DND-41 (cell line): ENCODE measurements at places on chromosomes 5 and 9.

DNA sequence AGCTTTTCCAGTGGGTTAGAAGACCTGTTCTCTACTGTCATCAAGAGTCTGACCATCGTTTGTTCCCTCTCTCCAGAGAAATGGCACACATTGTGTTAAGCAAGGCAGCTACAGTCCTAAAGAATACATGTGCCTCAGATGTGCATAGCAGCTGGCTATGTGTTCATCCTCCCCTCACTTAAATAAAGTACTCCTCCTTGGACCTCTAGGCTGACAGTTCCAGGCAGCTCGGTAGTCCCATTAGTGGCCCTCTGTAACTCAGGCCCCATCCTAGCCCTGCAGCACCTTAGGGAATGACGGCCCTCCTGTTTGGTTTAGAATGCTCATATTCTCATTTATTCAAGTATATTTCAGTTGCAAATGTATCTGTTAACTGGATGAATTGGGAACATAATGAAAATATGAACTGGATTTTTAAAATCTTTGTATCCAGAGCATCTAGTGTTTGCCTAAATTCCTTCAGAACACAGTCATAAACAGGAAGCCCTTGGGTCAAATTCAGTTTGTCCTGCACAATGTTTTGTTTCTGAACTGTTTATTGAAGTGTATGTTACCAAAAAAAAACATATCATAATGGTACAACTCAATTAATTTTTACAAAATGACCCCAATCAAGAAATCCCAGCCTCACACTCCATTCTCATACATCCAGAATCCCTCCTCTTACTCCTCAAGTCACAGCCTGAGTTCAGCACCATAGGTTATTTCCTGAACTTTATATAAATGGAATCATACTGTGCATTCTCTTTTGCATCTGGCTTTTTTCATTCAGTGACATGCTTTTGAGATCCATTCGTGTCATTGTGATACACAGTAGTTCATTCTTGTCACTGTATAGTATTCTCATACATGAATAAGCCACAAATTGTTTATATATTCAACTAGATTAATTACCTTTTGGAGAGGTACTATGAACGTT is 1.6 kb upstream of the ASPN start:
- DNase-seq, result no peak

DNA sequence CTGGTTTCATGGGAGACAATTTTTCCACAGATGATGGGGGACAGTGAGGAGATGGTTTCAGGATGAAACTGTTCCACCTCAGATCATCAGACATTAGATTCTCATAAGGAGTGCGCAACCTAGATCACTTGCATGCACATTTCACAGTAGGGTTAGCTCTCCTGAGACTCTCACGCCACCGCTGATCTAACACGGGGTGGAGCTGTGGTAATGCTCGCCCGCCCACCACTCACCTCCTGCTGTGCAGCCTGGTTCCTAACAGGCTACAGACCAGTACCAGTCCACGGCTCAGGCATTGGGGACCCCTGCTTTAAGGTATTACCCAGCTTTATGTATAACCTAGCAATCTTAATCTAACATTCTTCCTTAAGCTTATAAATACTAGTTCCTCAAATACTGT is 35.6 kb downstream of the TTC39B start:
- DNase-seq, result no peak

DNA sequence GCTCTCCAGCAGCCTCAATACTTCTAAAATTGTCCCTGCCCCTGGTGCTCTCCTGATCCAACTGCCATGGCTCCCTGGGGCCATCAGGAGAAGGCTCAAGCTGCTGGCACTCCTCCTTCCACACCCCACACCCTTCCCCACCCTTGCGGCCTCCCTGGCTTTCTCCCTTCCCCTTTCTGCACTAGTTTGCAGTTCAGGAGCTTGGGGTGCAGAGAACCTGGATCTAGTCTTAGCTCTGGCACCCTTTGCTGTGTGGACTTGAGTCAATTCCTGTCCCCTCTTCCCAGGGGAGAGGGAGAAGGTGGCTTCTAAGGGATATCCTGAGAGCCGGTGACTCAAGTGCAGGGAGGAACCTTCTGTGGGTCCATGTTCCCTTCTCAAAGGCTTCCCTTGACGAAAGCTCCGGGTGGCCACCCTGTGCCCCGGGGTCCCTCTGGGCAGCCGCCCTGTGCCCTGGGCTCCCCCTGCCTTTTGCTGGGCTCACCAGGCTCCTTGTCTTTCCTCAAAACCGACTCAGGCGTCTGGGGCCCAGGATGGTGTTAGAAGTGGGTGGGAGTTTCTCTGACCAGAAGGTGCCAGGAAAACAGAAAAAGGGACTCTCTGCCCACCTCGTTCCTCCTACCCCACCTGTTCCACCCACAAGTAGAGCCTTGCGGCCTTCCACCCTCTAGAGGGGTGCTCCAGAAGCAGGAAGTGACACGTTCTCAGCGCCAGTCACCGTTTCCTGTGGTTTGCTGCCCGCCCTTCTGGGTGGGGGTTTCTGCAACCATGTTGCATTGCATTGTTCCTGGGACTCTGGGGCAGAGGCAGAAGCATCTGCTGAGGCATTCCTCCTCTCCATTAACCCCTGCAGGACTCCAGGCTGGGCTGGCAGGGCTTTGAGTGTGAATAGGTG is 15.0 kb downstream of the GLIPR2 start:
- peak; percentile 92 for DNase-seq

DNA sequence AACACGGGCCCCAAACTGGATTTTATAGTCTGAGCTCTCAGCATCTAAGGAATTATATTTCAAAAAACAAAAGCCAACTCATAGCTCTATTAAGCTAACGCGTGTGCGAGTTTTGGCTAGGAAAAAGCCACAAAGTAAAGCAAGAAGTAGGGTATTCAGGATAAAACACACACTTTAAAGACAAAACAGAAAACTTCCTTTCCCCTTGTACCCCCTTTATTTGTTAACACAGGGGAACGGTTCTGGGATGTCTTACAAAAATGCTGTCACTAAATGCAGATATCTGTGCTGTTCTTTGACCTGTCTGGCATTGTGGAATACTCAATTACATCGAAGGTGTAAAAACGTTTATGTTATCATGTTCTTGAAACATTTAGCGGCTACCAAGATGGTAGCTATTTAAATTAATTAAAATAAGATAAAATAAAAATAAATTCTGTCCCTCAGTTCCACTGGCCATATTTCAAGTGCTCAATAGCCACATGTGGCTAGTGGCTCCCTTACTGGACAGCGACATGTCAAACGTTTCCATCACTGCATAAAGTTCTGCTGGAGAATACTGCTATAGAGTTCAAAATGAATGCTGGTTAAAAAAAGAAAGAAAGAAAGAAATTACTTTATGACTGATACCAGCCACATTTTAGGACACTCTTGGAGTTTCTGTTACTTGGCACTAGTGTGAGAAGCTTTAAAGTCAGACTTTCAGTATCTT is 7.2 kb upstream of the MEF2C start:
- no peak for DNase-seq

- no peak for DNase-seq
Measured at GRCh38 chr5:141510850-141511601, 22.1 kb downstream of the PCDHGC5 start.

GRCh38 chr5:169389318-169389717 is 88.4 kb upstream of the SLIT3 start:
- DNase-seq, result no peak

- DNase-seq, result no peak
Measured at GRCh38 chr9:74006935-74007334, 490.2 kb upstream of the RORB start.

DNA sequence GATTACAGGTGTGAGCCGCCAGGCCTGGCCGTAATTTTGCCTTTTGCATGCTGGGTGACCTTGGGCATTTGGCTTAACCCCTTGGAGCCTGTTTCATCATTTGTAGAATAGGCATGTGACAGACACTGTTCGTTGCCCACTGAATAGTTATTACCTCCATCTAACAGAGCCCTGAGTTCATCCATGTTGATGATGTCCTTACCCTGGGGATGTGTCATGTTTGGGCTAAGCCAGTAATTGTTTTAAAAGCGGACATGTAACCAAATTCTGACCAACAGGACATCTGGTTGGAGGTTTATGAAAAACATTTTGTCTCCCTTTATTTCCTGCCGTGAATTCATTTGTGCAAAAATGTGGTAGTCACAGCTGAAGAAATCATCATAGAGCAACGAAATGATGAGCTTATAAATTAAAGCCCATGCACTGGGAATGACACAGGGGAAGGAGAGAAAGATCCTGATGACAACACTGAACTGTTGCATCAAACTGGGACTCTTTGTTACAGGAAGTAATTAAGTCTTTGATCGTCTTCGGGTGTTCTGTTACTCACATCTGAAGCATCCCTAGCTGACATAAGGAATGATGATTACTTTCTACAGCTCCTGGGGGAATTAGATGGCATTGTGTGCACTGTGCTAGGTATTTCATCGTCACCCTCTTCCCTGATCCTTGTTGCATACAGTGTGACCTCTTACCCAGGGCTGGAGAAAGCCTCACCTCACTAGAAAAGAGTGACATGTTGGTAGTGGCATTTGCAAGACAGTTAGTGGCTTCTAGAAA is 117.8 kb downstream of the FGF18 start:
- no peak for DNase-seq

GRCh38 chr9:126510564-126510963 is 103.2 kb upstream of the LMX1B start:
- no peak for DNase-seq

DNA sequence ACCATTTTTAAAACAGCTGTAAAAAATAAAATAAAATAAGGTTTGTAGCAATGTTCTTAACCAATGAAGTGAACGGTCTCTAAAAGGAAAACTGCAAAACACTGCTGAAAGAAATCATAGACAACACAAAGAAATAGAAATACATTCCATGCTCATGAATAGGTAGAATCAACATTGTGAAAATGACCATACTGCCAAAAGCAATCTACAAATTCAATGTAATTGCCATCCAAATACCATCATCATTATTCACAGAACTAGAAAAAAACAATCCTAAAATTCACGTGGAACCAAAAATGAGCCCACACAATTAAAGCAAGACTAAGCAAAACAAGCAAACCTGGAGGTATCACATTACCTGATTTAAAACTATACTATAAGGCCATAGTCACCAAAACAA is 67.6 kb upstream of the RGMB start:
- DNase-seq, result no peak

- DNase-seq, result no peak
Measured at GRCh38 chr9:1839909-1840308, 175.2 kb upstream of the SMARCA2 start.

DNA sequence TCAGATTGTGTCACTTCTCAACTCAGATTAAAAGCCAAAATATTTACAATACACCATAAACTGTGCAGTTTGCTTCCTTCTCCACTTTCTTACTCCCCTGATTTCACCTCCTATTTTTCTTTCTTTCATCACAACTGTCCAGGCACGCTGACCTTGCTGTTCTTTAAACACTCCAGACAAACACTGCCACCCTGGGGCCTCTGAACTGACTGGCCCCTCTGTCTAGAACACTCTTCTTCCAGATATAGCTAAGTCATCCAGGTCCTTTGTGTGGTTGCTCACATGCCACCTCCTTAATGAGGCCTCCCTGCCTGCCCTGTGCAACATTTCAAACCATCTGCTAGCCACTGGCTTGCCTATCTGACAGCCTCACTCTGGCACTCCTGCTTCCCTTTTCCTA is 46.6 kb downstream of the ATG10 start:
- no peak for DNase-seq

DNA sequence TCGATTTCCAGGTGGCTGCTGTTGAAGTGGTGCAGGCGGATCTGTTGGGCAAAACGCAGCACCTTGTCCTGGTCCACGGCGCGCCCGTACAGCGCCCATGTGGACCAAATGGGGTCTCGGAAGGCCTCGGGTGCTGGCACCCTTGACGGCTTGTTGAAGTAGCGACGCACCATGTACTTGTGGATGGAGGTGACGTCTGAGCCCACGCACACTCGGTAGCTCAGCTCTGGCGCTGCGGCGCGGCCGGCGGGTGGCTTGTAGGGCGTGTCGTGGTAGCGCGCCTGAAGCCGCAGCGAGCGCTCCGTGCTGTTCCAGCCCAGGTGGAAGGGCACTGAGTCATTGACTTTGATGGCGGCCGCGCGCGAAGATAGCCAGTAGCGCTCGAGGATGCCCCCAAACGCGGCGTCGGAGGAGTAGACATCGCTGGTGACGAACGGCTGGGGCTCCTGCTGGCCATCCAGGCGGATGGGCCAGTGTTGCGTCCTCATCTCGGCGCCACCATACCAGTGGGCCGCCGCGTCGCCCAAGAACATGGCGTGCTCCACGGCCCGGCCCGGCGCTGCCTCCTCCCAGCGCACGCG is 4.7 kb downstream of the MYORG start:
- DNase-seq, result no peak

DNA sequence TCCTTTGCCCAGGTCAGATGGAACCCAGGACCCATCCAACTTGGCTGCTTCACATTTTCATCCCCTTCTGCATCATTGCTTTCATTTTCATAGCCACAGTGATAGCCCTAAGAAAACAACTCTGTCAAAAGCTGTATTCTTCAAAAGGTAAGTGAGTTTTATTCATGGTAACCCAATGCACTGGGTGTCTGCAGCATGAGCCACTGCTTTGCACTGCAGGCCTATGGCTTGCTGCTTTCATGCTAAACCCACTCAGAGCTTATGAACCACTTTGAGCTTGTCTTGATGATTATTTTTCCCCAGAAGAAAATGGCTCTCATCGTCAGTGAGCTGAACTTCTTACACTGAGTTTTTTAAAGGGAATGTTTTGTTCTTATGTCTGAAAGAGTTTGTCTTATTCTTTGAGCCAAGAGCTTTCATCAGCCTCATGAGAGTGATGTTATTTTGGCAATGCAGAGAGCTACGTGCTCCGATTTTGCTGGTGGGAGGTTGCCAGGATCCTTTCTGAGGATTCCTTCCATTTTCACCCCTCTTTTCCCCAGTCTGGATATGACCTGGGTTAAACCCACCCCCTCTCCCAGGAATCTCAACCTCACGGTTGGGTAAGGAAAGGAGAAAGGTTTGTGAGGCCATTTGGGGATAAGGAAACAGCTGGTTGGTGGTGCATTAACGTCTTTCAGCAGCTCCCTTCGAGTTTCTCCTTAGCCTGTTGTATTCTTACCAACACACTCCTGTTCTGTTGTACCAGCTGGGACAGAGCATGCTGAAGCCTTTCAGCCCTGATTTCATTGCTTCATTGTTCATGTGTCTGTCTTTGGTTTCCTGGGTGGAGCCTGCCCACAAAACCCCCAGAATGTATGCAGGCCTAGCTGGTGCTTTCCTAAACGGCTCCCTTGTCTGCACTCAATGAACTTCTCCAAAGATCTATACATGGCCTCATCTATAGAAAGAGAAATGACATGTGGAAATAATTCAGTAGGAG is 47.6 kb downstream of the PDCD1LG2 start:
- DNase-seq, result peak; percentile 19

DNA sequence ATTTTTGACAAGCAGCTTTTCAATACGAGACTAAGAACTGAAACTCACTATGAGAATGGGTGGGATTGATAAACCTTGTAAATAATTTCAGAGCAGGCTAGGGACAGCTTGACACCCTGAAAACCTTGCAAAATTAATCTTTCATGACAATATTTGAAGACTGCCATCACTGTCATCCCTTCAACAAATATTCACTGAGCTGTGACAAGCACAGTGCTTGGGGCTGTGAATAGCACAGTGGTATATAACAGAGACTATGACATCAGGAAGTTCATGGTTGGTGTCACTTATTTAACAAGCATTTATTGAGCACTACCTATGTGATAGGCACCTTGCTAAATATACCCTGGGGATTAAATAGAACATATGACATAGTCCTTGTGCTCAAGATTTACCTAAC is 741.0 kb upstream of the RIOK2 start:
- DNase-seq, result no peak

- DNase-seq, result no peak
Measured at GRCh38 chr5:167263185-167263584, 1028.3 kb upstream of the WWC1 start.
